Caco-2 (cell line): ENCODE measurements at places on chromosomes 16 and 17. TPM values are rescaled to one million over a fixed set of nuclear protein-coding genes. Genes with fewer than 3 reads are reported as not detected.

DNA sequence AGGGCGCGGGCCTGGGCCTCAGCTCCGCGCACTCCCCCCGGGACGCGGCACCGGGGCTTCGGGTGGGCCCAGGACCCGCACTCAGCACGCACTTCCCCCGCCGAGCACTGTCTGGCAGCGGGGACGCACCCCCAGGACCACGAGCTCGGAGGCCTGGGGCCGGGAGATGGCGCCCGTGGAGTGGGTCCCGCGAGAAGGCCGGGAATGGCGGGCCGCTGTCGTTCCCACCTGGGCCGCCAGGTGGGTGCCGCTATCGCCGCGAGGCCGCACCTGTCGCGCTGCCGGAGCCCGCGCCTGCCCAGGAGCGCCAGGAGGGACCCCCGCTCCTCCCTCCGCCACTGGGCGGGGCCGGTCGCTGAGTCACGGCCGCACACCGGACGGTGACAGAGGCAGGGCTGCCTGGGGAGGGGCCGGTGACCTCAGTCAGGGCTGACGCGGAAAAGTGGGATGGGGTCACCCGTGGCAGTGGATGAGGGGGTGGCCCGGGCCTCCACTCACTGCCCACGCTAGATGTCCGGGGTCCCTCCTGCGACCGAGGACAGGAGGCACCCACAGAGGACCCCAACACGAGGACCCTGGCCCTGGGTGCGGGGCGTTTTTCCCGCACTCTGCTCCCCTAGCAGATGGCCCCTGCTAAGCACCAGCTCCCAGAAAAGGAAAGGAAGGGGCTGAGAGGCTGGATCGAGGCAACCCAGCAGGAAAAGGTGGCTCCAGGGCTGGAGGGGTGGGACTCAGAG is 6.9 kb upstream of the ACTG1 start:
- DNase-seq, result peak; percentile 93

GRCh38 chr17:64091116-64091515 is 38.8 kb downstream of the ERN1 start:
- DNase-seq, result no peak

GRCh38 chr17:78993241-78993956 is 13.7 kb upstream of the LGALS3BP start:
- DNase-seq, result peak; percentile 73

KRTAP4-4 gene
- total RNA-seq, result not detected in 2 replicates

RNF222 gene
- total RNA-seq, result not detected in 2 replicates

C16orf46 gene
- 0.70 and 0.95 TPM in 2 replicates for total RNA-seq

C17orf50 gene
- total RNA-seq, result not detected in 2 replicates
